ENCODE measurements at places on chromosomes 11 and 22. TPM values are rescaled to one million over a fixed set of nuclear protein-coding genes. Genes with fewer than 3 reads are reported as not detected.
A peak's percentile ranks its signal among the peaks of the same experiment; 100 is the strongest.

The SERHL2 gene
- total RNA-seq: 2.4 TPM

The CCDC188 gene
- total RNA-seq: 0.09 TPM

The CCDC157 gene
- total RNA-seq: 2.1 TPM

The FLRT1 gene
- total RNA-seq: 0.05 TPM

The BATF2 gene
- 0.90 TPM for total RNA-seq

The STK33 gene
- 10.5 TPM for total RNA-seq

The OR5T3 gene
- not detected for total RNA-seq

GRCh38 chr11:12893787-12894672 lies 115.1 kb upstream of the RASSF10 start:
- no peak overlapping the region for H3K4me3 ChIP-seq
- no peak overlapping the region for H3K27ac ChIP-seq
- H3K36me3 ChIP-seq: no peaks in the 10 kb centered on the region
- H3K4me1 ChIP-seq: peaks cover 2% of the 10 kb centered on the region

GRCh38 chr22:22357024-22357883 lies 112.7 kb downstream of the VPREB1 start:
- H3K27me3 ChIP-seq: peaks cover 4% of the 10 kb centered on the region
- peak; percentile 51 for DNase-seq
- no peaks in the 10 kb centered on the region for H3K36me3 ChIP-seq

DNA sequence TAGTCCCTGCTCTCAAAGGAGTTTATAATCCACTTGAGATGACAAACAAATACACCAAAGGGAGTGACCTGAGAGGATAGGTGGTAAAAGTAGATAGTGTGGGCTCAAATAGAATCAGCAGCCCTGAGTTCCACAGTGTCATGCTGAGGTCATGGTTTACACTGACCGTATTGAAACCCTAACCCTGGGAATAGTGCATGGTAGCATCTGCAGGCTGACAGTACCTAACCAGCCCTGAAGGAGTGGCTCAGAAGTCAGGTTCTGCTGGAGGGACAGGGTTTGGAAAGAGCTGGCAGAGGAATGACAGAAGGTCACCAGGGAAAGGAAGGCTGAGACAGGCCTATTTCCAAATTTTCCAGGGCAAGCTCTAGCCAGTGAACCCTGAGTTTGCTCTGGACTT lies 9.2 kb upstream of the TMPRSS5 start:
- H3K27me3 ChIP-seq: no peaks in the 10 kb centered on the region
- H3K36me3 ChIP-seq: no peaks in the 10 kb centered on the region
- H3K4me1 ChIP-seq: no peaks in the 10 kb centered on the region
- no peak for DNase-seq
- no peak overlapping the region for H3K27ac ChIP-seq

GRCh38 chr11:74011360-74012073 lies 2.6 kb upstream of the UCP3 start:
- H3K36me3 ChIP-seq: peaks cover 20% of the 10 kb centered on the region
- no peaks in the 10 kb centered on the region for H3K27me3 ChIP-seq
- no peak overlapping the region for H3K4me3 ChIP-seq

DNA sequence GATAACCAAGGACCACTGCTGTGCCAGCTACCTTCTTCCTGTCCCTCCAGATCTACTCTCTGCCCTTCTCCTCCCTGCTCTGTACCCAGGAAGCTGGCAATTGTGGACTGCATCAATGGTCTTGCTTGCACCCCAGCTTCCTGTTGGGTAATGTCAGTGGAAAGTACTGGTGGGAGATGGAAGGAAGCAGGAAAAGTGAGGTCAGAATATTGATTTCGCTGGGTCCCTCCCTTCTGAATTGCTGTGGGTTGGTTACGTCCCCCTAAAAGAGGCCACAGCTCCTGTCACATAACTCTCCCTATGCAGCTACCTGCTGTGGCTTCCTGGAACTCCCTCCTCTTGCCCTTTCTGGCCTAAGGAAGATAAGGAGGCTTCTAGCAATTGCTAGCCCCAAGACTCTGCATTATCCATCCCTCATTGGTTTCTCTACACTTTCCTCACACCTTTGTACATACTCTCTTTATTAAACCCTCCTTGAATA lies 81.2 kb downstream of the RASSF10 start:
- H3K27me3 ChIP-seq: no peaks in the 10 kb centered on the region
- H3K4me3 ChIP-seq: no peak overlapping the region
- H3K4me1 ChIP-seq: no peaks in the 10 kb centered on the region
- no peaks in the 10 kb centered on the region for H3K36me3 ChIP-seq
- H3K27ac ChIP-seq: no peak overlapping the region

DNA sequence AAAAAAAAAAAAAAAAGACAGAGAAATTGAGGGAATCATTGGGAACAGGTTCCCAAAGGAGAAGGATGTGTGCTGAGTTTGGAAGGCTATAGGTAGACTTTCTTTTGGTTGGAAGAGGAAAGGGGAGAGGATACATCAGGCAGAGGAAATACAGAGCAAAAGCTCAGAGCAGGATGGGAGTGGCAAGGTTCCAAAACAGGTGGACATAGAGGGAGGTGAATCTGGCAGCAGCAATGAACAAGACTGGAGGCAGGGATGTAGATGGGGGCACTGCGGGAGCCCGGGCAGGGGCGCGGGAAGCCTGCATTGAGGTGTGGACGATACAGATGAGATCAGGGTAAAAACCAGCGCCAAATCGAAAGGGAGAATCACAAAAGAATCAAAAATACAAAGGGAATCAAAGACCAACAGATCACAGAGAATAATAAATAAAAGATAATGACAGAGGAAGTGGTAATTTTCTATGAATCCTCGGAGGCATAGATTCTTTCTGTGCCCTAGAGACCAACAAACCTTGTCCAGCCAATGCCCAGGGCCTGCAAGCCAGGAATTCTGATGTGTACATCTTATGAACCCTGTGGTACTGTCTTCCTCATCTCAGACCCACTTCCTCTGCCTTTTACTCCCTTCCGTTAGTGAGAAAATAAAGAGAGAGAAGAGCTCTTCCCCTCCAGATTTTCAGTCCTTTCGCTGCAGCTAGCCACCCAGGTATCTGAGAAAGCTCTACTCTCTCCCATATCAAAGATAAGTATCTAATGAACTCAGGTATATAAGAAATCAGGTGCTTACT lies 70.3 kb downstream of the SLC1A2 start:
- no peak overlapping the region for H3K27ac ChIP-seq
- no peak overlapping the region for H3K4me3 ChIP-seq
- no peaks in the 10 kb centered on the region for H3K27me3 ChIP-seq
- no peak for DNase-seq
- peaks cover 9% of the 10 kb centered on the region for H3K4me1 ChIP-seq

GRCh38 chr22:32961497-32961896 lies 96.7 kb downstream of the SYN3 start:
- no peak overlapping the region for H3K27ac ChIP-seq
- no peaks in the 10 kb centered on the region for H3K27me3 ChIP-seq
- DNase-seq: no peak
- H3K4me1 ChIP-seq: no peaks in the 10 kb centered on the region

DNA sequence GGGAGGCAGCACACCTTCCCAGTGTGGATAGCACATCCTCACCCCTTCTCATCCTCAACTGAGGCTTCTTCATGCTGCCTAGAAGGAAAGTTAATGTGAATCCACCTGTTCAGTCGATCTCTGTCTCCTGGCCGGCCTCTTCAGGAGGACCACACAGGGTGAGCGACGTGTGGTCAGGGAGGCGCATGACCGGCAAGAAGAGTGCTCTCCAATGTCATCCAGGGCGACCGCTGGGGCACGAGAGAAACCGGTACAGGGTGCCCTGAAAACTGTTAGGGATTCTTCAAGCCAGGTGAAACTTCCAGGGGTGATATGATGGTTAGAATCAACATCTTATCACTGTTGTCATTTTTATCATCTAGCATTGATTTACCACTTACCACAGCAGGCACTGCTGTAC lies 43.0 kb downstream of the IGSF9B start:
- DNase-seq: no peak
- no peak overlapping the region for H3K27ac ChIP-seq
- peaks cover 30% of the 10 kb centered on the region for H3K27me3 ChIP-seq
- H3K4me3 ChIP-seq: no peak overlapping the region
- no peaks in the 10 kb centered on the region for H3K4me1 ChIP-seq

- peaks cover 36% of the 10 kb centered on the region for H3K4me1 ChIP-seq
- no peak for DNase-seq
- no peaks in the 10 kb centered on the region for H3K36me3 ChIP-seq
- no peak overlapping the region for H3K27ac ChIP-seq
- H3K4me3 ChIP-seq: no peak overlapping the region
Observed at GRCh38 chr11:96221244-96222070, 121.5 kb downstream of the MAML2 start.

- peaks cover 5% of the 10 kb centered on the region for H3K4me1 ChIP-seq
- peak overlapping the region; percentile 74 for H3K27ac ChIP-seq
- H3K4me3 ChIP-seq: no peak overlapping the region
- H3K27me3 ChIP-seq: no peaks in the 10 kb centered on the region
- no peaks in the 10 kb centered on the region for H3K36me3 ChIP-seq
- DNase-seq: no peak
Observed at GRCh38 chr11:118240999-118241763, 11.0 kb downstream of the MPZL3 start.

DNA sequence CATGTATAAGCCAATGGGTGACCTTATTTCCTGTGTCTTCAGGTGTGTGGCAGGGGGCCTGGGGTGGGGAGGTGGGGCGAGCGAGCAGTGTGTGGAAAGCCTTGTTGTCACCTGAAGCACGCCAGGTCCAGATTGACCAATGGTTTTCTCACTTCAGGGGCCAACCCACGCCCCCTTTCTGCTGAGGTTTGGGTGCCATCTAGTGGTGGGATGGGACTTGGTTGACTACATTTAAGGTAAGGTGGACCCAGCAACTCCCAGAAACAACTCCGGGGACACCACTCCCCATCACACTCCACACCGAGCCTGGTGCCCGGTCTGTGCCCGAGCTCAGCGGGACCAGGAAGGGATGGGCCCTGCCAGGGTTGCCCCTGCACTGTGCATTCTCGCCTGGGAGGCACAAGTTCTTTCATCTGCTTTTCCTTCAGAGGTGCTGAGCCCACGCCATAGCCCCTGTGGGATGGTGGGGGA lies 40.0 kb downstream of the TPCN2 start:
- peaks cover 15% of the 10 kb centered on the region for H3K36me3 ChIP-seq
- H3K4me3 ChIP-seq: no peak overlapping the region
- peak; percentile 67 for DNase-seq
- H3K27me3 ChIP-seq: no peaks in the 10 kb centered on the region
- H3K4me1 ChIP-seq: no peaks in the 10 kb centered on the region
- H3K27ac ChIP-seq: no peak overlapping the region

DNA sequence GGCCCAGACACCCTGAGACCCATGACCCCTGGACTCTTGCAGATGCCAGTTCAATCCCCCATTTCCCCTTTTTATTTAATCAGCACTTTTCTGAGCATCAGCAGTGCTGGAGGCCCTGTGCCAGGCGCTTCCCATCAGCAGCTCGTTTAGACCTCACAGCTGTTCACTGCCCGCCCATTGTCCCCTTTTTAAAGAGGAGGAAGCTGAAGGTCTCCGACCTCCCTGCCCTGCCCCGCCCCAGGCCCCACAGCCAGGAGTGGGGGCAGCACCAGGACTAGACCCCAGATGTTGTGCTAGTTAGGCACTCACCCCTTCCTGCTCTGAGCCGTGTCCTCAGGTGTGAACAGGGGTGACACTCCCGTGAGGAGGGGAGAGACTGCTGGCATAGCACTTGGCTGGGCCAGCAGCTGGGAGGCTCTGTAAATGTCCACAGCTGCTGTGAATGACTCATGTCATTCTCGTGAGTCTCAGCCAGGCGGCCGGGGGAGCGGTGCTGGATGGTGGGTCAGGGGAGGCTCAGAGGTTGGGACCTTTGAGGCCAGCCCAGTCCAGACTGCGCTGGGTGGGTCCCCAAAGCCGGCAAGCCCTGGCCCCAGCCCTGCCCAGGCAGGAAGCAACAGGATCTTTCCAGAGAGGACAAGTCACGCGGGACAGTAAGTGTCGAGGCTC lies 19.9 kb downstream of the EMID1 start:
- H3K27ac ChIP-seq: no peak overlapping the region
- H3K27me3 ChIP-seq: no peaks in the 10 kb centered on the region
- H3K4me3 ChIP-seq: no peak overlapping the region
- no peaks in the 10 kb centered on the region for H3K4me1 ChIP-seq
- no peaks in the 10 kb centered on the region for H3K36me3 ChIP-seq

DNA sequence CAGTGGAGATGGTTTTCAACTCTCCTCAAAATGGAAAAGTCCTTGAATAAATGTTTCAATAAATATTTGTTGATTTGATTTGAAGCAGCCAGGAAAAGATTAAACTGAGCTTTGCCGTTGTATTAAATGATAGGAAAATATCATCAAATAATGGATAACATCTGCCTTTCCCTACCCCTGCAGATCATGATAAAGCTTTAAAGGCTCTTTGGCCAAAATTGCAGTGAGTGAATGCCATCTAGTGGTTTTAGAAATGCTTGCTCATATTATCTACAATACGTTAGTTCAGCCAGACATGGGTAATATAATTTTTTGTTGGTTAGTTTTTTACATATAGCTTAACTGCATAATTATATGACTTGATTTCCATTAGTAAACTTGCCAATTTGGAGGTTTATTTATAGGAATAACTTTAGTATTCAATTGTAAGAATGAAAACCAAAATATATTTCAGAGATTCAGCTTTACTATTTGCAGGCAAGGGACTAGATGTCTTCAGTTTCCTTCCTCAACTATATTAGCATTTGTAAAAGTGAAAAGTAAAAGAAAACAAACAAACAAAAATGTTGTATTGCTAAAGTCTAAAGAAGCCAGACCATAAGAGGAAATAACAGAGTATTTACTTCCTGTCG lies 159.2 kb downstream of the MSANTD4 start:
- no peak for DNase-seq
- no peaks in the 10 kb centered on the region for H3K4me1 ChIP-seq
- no peaks in the 10 kb centered on the region for H3K27me3 ChIP-seq
- H3K27ac ChIP-seq: no peak overlapping the region
